ENCODE measurements at places on chromosomes 11 and 22.

- no peak for DNase-seq
Measured at GRCh38 chr11:47891886-47892285, 43.7 kb upstream of the NUP160 start.

DNA sequence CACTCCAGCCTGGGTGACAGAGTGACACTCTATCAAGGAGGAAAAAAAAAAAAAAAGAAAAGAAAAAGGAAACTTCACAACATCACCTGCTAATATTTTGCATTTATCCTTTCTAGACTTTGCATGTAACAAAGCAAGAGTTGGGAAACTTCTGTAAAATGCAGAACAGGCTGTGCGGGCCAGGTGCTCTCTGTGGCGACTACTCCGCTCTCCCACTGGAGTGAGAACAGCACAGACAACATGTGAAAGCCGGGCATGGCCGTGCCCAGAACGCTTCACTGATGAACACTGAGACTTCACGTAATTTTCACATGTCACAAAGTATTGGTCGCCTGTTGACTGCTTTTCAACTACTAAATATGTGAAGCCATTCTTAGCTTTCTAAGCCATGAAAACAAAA lies 15.5 kb upstream of the TESMIN start:
- no peak for DNase-seq

DNA sequence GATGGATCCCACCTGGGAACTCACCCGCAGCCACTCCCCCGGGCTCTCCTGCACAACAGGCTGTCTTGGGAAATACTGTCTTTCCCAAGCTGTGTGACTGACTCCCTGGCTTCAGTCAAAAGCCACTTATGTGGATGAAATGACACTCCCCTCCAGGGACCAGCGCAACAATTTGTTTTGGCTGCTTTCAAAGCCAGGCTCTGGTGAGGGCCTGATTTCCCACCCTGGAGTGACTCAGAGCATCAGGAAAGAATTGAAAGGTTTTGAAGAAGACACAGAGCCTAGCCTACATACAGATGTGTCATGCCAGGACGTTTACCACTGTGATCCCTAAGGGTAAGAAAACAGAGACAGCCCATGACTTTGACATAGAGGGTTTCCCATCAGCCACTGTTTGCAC lies 550.5 kb downstream of the MIAT start:
- DNase-seq = no peak

DNA sequence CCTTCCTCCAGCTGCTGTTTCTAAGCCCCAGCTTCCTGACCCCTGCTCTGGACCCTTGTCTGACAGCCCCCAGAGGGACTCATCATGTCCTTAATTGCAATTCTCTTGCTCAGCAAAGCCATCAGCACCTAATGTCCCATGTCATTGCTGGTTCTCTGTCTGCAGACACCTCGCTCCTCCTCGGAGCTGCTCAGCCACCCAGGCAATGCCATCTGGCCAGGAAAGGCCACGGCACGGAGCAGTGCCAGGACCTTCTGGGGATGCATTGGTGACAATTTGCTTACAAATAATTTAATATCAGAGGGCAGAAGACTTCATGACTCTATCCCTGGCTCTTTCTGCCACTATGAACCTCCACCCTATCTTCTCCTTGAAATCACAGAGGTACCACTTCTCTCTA lies 107.0 kb upstream of the THY1 start:
- no peak for DNase-seq

DNA sequence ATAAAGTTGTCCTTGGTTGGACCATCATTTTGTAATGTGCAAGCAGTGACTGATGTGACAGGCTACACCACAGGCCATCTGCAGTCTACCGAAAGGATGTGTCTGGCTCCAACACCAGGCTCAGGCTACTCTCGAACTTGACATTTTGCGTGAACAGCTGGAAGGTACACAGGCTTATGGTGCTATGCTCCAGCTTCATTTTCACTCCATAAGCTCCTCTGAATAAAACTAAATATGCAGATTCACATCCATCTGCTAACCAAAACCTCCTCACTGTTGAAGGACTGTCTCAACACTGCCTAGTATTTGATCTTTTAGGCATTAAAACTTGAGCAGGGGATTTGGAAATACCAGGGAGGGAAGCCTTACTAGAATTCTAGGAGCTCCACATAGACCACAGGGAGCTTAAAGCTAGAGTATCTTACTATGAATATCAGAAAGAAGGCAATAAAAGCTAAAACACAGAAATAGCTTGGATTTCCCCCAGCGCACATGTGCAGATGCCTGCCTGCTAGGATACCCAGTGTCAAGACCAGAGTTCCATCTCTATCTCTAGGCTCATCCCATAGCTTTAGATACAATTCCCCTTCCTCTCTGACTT lies 383.9 kb upstream of the FAT3 start:
- DNase-seq = no peak

GRCh38 chr22:21626735-21627469 lies 2.9 kb downstream of the YDJC start:
- DNase-seq = no peak

DNA sequence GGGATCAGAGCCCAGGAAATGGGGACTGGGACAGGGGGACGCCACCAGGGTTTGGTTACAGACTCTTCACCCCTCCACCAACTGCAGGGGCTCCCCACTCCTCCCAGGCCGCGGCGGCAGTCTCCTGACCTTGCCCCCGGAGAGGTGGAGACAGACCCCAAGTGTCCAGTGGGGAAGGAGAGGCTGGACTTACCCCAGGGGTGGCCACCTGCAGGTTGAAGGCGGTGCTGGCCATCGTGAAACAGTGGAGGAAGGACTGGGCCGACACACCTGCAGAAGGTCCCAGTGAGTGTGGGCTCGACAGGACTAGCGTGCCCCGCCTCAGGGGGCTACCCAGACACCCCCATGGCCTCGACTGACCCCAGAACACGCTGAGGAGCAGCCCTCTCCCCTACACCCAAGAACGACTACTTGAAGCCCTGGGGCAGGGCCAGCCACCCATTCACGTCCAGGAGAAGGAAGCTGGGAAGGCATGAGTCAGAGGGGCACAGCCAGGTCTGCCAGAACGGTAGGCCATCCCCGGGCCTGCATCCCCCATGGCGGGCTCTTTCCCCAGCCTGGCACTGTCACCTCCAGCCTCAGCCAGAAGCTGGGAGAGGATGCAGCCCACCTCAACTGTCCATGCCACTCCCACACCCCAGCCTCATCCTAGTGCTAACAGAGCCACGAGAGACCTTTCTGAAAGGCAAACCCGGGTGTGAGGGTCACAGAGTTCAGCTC lies 2.3 kb downstream of the GATD1 start:
- no peak for DNase-seq

GRCh38 chr11:47411884-47412746 lies 3.7 kb downstream of the SLC39A13 start:
- peak; percentile 83 for DNase-seq

- no peak for DNase-seq
Measured at GRCh38 chr22:45548991-45549761, 46.5 kb downstream of the FBLN1 start.

GRCh38 chr22:26568207-26568706 lies 21.7 kb downstream of the TPST2 start:
- no peak for DNase-seq

DNA sequence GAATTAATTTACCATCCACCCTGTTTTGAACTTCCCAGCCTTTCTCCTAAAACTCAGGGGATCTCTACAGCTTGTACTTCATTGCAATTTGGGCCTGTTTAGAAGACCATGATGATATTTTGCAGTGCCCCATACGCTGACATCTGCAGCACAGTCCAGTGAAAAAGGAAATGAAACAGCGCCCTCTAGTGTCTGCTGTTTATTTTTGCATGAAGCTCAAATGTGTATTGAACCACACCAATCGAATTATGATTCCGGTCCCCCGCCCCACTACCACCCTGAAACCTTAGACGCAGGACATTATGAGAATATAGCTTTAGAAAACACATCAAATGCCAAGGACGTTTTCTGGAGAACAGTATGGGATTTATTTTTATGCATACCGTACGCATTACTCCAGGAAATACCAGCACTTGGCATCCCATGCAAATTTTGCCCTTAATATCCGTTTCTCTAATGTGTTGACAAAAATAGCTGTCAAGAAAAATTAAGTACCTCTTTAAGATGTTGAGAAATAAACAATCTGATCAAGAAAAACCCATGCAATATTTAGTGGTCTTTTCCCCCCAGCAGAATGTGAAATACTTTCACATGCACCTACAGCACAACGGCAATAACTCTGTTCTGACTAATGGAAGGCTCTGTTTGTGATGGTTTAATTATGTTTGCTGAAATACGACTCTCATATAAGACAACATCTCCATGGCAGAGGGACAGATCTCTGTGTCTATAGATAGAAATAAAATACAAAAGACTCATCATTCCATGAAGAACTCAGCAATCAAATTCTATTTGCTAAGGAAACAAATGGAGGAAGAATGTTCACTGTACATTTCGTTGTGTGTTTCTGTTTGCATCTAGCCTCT lies 93.9 kb downstream of the TECTA start:
- peak; percentile 63 for DNase-seq

All from activated CD8-positive, alpha-beta memory T cell treated with anti-CD3 and anti-CD28 coated beads, Interleukin-2, amount 50 U/mL, for 48 hours (primary cell).